ENCODE measurements at places on chromosomes 16 and 17.
A peak's percentile ranks its signal among the peaks of the same experiment; 100 is the strongest.

GRCh38 chr16:57165938-57166337 lies 19.9 kb downstream of the PSME3IP1 start:
- DNase-seq = no peak

DNA sequence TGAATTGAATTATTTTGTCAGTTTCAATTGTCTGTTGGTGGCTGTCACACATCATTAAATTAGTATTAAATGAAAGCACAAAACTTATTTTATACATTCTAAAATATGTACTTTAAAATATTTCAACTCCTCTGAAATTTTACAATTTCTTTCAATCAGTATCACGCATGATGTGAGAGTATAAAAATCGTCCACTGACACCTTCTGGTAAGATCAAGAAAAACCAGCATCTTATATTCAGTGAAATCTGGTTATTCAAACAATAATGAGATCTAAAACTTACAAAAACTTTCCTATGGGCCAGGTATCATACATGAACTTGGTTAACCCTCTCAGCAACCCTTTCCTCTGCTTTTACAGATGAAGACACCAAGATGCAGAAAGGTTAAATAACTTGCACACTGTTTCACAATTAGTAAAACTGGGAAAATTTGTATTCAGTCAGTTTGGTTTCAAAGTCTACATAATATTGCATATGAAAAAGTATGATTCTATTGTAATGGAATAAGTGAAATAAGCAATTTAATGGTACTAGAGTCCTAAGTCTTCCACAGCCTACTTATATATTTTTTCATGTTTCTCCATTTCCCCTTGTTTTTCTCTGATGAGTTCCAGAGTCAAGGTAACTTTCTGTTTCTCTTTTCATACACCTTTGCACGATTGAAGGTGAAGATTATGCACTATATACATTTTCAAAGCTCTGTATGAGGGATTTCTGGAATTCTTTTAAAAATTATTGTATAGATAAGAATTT lies 58.7 kb downstream of the EFCAB5 start:
- no peak for DNase-seq

GRCh38 chr16:30700971-30701370 lies 2.0 kb downstream of the SRCAP start:
- no peak for DNase-seq

GRCh38 chr17:75499313-75500022 lies 15.9 kb downstream of the CASKIN2 start:
- DNase-seq = no peak

DNA sequence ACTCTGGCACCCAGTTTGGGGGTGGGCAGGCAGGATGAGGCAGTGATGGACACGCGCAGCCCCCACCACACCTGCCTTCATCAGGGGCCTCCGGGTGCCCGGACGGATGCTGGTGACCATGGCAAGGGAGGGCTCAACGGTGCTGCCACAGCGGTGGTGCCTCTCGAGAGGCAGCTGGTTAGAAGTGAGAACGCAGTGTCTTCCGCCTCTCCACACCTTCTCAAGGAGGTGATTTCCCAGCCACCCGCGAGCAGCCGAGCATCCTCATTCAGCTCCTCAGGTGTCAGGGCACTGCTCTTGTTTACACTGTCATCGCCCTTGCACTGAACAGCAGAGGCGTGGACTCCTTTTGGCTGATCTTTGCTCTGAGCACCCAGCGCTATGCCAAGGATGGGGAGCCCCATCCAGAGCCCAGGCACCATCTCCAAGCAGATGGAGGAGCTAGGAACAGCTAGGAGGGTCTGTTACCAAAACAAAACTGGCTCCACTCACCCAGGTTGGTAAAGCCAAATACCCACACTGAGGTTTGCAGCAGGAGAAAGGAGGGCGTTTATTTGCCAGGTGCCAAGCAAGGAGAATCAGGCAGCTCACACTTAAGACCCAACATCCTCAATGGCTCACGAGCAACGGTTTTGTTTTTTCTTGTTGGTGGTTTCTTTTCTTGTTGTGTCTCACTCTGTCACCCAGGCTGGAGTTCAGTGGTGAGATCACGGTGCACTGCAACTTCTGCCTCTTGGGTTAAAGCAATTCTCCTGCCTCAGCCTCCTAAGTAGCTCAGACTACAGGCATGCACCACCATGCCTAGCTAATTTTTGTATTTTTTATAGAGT lies 174.3 kb upstream of the TNRC6C start:
- DNase-seq = peak; percentile 31

GRCh38 chr17:75535119-75535537 lies 9.6 kb downstream of the LLGL2 start:
- peak; percentile 68 for DNase-seq

GRCh38 chr17:71792966-71793365 lies 327.9 kb upstream of the SOX9 start:
- DNase-seq = no peak

DNA sequence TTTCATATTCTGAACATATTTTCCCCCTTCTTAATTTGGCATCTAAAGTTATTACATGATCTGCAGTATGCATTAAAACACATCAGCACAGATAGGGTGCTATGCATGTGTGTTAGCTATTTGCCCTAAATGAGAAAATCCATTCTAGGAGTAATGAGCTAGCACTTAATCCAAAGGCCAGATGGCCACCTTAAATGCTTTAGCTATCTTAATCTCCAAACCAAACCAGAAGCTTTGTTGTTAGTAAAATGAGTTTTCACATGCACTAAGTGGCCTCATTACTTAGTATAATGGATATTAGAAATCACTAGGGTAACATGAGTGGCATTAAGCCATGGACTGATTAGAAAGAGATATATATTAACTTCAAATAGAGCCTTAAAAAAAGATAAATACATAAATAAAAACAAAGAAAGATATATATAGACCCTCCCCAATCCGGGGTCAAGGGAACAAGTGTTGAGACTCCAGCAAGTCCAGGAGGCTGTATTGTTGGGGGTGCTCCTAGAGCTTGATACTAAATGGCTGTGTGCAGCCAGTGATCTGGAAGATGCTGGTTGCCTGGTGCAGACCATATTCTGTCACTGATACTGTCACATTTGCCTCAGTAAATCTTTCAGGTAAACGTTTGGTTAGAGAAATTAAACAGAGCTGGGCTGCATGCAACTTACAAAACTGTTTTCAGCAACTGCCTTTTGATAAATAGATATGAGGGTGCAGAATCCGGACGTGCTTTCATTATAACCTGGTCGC lies 67.3 kb downstream of the MYH10 start:
- DNase-seq = no peak

DNA sequence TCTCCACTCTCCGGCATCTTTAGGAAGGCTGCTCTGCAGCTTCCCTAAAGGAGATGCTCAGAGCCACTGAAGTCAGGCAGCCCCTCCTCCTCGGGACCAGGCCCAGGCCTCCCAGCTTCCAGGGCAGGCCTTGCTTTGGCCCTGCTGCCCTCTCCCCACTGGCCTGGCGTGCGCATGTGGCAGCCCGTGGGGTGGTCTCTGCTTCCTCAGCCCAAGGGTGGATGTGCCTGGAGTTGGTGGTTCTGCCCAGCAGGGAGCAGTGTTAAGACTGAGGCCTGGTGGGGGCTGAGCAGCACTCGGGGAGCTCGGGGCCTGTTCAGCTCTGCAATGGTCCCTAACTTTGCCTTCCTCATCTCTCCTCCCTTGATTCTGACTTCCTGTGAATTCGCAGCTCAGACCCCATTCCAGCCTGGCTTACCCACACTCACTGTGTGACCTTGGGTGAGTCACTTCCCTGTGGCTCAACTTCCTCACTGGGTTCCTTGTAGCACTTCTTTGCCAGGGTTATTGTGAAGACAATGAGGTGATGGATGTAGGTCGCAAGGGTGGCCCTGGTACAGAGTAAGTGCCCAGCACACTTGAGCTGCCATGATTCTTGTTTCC lies 63.2 kb downstream of the NKD1 start:
- no peak for DNase-seq

GRCh38 chr16:30459456-30459855 lies 13.1 kb upstream of the ITGAL start:
- DNase-seq = no peak

DNA sequence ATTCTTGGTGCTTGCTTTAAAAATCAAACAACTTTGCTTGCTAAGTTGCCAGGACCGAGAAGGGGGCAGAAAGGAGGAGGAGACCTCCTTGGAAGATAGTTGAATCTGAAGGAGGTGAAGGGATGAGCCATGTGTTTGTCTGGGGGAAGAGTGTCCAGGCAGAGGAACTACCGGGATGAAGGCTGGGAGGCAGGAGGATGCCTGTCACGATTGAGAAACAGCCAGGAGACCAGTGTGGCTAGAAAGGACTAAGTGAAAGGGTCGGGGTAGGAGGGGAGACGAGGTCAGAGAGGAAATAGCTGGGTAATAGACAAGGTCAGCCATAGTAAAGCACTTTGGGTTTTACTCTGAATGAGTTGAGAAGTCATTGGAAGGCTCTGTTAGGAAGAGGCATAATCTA lies 38.9 kb upstream of the CSNK2A2 start:
- DNase-seq = no peak

GRCh38 chr17:28371245-28372202 lies at the start of gene SARM1:
SARM1 (plus strand) TSS chr17:28371694; CDS start chr17:28372033, 339 bp downstream.
- DNase-seq = peak; percentile 76

DNA sequence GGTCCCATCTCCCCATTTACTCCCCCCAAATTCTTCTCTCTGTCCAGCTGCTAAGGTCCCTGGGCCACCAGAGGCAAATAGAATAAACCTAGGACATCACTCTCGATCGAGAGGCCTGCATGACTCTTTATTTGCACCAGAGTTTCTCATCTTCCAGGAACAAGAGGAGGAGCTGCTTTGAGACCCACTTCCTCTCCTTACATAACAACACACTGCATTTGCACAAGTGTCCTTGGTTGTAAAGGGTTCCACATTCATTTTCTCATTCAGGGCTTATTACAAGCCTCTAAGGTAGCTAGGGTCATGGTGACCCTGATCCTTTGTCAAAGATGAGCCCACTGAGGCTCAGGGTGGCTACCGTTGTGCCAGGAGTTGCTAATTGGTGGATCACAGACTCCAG lies 38.1 kb upstream of the RHOT1 start:
- DNase-seq = no peak

- peak; percentile 19 for DNase-seq
These were observed 139.8 kb downstream of the ENGASE start for GRCh38 chr17:79214459-79214858.

DNA sequence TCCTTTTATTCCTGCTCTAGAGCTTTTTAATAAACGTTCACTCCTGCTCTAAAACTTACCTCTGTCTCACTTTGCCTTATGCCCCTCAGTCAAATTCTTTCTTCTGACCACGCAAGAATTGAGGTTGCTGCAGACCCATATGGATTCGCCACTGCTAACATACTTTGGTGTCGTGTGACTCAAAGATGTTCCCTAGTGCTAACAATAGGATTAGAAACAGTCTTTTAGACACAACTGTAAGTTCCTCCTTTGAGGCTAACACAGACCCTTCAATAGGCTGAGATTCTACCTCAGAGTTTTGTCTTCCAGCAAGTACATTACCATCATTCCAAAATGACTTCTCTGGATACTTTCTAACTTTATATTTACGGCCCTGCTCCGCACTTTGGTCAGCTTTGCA lies 149.5 kb upstream of the COX10 start:
- no peak for DNase-seq

GRCh38 chr16:56749672-56750491 lies 20.0 kb downstream of the NUP93 start:
- DNase-seq = no peak

DNA sequence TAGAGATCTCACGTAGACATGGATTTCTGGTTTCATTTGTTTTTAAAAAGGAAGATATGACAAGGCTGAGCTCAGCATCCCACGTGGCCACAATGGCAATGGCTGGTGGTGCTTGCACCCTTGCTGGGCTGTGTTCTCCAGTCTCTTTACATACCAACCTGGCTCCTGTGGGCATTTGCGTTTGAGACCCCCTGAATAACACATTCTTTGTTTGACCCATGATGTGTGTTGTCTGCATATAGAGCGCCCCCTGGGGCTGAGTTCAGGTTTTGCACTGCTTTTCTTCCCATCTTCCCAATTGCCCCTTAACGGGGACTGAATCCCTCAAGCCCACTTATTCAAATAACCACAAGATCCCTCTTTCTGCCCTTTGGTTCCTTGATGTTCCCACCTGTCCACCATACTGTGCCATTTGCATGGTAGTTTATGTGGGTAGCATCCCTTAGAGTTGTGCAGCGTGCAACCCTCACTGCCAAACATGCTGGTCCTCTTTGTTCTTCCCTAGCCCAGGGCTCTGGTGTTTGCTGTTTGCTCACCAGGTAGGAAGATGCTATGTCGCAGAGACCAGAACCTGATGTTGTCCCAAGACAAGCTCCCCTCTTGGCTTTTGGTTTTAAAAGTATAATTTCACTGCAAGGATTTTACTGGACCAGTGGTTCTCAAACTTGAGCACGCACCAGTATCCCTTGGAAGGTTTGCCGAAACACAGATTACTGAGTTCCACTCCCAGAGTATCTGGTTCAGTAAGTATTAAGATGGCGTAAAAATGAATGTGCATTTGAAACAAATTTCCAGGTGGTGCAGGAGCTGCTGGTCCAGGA lies 38.5 kb upstream of the NKD1 start:
- DNase-seq = peak; percentile 45

GRCh38 chr16:50152351-50152806 lies 727 bp upstream of the TENT4B start:
- no peak for DNase-seq

GRCh38 chr17:348012-348411 lies 4.6 kb downstream of the RPH3AL start:
- DNase-seq = no peak

GRCh38 chr17:8237175-8237574 lies 10.7 kb downstream of the CTC1 start:
- DNase-seq = no peak

GRCh38 chr16:67243481-67243880 lies 3.8 kb downstream of the FHOD1 start:
- no peak for DNase-seq

- DNase-seq = no peak
These were observed 6.8 kb upstream of the WBP2 start for GRCh38 chr17:75861927-75862317.

DNA sequence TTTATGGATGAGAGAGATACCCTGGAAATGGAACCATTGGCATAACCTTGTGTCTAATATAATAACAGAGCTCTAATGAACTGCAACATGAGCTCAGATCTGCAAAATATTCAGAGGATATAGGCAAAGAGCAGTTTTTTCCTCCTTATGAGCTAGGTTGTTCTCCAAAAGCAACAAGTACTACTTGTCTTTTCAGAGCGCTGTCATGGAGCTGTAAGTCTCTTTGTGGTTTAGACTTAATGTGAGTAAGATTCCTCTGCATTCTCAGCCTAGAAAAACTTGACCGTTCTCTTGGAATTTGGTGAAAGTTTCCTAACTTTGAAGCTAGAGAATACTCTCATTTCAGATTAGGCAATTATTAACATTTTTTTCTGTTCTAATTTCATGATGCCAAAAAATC lies 85.2 kb downstream of the FTO start:
- no peak for DNase-seq

GRCh38 chr16:29962344-29962994 lies 590 bp downstream of the TMEM219 start:
- DNase-seq = no peak

DNA sequence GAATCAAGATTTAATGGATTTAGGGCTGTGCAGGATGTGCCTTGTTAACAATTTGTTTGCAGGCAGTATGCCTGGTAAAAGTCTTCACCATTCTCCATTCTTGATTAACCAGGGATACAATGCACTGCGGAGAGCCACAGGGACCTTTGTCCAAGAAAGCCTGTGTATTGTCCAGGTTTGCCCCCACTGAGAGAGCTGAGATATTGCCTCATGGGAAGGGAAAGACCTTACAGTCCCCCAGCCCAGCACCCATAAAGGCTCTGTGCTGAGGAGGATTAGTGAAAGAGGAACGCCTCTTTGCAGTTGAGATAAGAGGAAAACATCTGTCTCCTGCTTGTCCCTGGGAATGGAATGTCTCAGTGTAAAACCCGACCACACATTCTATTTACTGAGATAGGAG lies 2169.6 kb downstream of the TP53TG3F start:
- no peak for DNase-seq

Measured in mucosa of descending colon (tissue), 3 donors.